GM13976 (cell line): ENCODE measurements at places on chromosomes 13 and 19.

- DNase-seq, result no peak
Measured at GRCh38 chr13:59880468-59880867, 283.3 kb downstream of the DIAPH3 start.

DNA sequence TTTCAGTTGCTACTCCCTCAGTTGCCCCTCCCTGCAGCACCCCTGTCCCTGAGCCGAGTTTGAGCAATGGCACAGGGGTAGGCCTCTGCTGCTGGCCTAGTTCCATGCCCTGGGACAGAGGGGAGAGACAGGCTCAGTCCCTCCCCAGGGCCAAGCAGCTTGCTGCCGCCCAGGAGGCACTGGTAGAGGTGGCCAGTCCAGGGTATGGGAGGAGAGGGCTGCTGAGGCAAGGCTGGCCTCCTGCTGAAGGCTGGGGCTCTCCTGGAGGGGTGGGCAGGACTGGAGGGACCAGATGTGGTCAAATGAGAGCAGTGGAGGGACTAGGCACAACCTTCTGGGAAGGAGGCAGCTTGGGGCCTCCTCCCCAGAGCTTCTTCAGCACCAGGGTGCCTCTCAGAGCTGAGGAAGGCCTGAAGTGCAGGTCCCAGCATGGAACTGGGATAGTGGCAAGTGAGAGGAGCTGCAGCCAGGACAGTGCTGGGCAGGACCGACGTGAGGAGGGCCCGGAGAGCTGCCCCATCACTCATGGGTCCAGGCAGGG is 29.8 kb upstream of the VSTM2B start:
- DNase-seq, result no peak

- no peak for DNase-seq
Measured at GRCh38 chr13:64305246-64305645, 2889.6 kb upstream of the PCDH20 start.

- no peak for DNase-seq
Measured at GRCh38 chr13:99123101-99124045, 77.3 kb upstream of the UBAC2 start.

DNA sequence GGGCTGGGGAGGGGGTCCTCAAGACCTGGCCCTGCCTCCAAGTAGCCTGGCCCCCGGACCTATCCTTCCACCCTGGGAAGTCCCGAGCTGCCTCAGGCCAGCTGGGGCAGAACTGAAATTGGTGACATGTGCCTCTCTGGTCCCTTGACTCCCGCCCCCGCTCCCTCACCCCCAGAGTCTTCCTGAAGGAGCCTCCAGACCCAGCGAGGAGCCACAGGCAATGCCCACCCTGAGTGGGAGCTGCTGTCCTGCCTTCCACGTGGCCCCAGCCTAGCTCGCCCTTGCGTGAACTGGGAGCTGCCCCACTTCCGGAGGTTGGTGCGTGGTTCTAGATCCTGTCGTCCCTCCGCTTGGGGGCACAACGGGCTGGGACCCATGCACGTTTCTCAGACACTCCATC is 34.6 kb downstream of the CEBPA start:
- no peak for DNase-seq

DNA sequence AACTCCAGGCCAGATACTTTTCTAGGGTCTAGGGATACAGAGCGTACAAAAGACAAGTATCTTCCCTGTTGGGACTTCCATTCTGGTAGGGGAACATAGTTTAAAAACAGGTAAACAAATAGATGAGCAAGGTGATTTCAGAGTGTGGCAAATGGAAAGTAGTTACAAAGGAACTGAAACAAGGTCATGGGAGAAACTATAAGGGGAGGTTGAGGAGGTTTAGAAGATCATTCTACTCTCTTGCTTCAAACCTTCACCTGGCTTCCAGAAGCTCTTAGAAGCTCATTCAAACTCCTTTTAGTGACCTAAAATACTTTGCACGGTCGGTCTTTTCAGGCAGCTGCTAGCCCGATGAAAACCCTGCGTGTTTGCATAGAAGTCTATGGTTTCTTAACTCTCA is 9.1 kb downstream of the FFAR2 start:
- peak; percentile 58 for DNase-seq

- no peak for DNase-seq
Measured at GRCh38 chr13:30113551-30113950, 193.8 kb downstream of the KATNAL1 start.

DNA sequence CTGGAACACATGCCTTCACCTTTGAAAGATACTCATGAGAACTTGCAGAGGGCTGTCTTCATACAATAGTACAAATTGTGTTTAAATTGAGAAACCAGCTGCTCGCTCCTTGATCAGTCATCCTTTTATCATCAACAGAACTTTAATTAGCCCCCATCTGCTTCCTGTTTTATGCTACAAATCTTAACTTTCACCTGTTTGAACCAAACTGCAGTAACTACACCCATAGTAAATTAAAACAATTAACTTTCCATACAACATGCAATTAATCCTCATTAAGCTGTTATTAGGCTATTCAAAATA is 85.2 kb downstream of the FOXO1 start:
- DNase-seq, result no peak

GRCh38 chr19:18437491-18438330 is at the start of gene ISYNA1:
TSS of gene ISYNA1 (minus strand) at chr19:18438133. CDS start at chr19:18437979, 154 bp downstream.
- peak; percentile 82 for DNase-seq

- DNase-seq, result no peak
Measured at GRCh38 chr13:94764576-94765321, 52.4 kb upstream of the SOX21 start.

DNA sequence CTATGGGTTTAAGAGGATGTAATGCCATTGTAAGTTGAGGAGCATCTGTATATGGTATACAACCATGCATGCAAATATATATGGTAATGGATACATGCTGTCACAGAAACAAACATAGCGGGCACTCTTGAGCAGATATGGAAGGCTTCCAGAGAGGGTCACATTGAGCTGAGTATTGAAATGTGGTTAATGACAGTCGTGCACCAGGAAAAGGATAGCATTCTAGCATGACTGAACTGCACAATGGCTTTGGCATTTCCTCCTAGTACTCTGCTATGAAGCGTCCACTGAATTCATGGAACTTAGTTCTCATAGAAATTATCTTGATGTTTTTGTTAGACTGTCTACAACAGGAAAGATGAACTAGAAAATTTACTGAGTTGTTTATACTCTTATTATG is 25.2 kb downstream of the DGKH start:
- DNase-seq, result no peak

DNA sequence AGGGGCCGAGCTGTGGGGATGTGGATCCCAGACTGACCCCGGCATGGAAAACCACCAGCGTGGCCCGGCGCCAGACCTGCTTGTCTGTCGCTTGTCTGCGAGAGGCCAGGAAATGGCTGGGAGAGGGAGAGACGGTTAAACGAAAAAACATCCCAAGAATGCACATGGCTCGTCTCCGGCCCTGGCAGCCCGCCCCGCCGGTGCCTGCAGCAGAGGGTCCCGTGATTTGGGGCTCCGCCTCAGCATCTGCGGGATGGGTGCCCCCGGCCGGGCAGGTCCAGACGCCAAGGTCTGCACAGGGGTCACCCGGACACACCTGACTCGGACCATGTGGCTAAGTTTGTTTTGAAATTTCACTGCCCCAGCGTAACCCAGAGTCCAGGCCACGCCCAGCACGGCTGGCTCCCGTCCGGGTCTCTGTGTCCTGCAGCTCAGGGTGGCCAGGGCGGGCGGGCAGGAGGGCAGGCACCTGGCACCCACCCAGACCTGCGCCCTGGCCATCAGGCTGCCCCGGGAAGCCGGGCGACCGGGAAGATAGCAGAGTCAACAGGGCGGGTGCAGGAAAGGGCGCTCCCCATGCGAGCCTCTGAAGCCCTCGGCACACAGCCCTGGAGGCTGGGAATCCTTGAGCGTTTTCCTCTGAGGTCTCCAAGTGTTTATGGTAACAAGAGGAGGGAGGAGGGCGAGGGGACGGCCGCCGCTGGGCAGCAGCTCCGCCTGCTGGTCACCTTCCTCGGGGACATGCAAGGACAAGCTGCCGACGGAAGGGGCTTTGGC is 103.2 kb downstream of the GADD45B start:
- peak; percentile 85 for DNase-seq

GRCh38 chr13:59024434-59024833 is 1139.3 kb downstream of the DIAPH3 start:
- no peak for DNase-seq

DNA sequence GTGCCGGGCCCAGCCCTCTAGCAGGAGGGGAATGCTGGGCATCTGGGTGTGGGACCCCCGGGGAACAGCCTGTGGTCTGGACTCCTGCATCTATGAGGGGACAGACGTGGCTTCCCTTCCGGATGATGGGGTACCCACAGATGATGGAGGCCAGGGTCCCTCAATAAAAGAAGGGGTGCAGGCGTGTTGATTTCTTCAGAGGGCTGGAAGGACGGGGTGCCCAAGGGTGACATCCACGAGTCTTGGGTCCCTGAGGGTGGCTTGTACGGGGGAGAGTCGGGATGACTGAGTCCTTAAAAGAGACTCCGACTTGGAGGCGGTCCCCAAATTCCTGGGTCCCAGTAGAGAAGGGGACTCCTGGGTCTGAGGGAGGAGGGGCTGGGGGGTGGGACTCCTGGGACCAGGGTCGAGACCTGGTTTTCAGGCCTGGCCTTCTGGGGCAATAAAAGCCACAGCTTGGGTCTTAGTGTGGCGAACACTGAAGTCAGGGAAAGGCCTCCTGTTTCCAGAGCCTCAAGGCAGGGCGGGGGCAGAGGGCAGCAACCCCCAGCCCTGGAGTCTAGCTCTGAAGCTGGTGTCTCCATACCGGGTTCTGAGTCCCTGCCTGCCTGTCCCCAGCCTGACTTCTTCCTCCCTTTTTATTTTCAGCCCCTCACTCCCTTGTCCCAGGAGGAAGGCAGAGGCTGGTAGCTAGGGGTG is 459 bp upstream of the GRIN2D start:
- no peak for DNase-seq
